ENCODE measurements at places on chromosomes 12 and 14. TPM values are rescaled to one million over a fixed set of nuclear protein-coding genes. Genes with fewer than 3 reads are reported as not detected.

Gene PRB2
- not detected for total RNA-seq

Gene KCNC2
- not detected for total RNA-seq

- no peak for DNase-seq
Measured at GRCh38 chr12:4172999-4173398, 100.6 kb upstream of the CCND2 start.

GRCh38 chr14:76881348-76881747 lies 55.1 kb downstream of the LRRC74A start:
- DNase-seq, result no peak

All from WTC11 (cell line).